ENCODE measurements at places on chromosomes 16 and 17.

DNA sequence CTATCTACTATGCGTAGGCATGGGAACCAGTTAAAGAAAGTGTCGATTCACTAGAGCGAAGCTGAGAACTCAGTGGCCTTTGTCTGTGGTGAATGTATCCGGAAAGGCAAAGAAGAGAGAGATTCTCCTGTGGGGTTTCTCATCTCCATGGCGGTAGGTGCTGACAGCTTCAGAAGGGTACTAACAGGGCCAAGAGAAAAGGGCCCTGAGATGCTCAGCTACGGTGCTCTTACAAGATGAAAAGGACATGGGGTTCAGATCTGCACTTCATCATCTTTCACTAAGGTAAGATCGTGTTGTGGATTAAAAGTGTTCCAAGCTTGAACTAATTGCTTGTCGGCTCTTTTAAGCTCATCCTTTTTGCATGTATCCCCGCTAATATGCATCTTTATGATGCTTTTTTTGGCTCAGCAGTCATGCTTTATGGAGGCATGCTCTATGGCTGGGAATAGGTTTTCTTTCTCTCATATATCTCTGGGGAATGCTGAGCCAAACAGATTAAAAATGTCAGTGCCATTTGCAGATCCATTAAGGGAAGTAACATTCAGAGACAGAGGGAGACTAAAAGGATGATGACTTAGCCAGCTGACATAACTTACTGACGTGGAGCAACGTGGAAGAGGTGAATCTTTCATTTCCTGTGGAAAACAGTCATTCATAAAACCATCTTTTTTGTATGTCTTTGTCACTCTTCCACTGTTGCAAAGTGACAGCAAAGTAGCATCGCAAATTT is 29.9 kb downstream of the KCNJ16 start:
- no peak for DNase-seq

DNA sequence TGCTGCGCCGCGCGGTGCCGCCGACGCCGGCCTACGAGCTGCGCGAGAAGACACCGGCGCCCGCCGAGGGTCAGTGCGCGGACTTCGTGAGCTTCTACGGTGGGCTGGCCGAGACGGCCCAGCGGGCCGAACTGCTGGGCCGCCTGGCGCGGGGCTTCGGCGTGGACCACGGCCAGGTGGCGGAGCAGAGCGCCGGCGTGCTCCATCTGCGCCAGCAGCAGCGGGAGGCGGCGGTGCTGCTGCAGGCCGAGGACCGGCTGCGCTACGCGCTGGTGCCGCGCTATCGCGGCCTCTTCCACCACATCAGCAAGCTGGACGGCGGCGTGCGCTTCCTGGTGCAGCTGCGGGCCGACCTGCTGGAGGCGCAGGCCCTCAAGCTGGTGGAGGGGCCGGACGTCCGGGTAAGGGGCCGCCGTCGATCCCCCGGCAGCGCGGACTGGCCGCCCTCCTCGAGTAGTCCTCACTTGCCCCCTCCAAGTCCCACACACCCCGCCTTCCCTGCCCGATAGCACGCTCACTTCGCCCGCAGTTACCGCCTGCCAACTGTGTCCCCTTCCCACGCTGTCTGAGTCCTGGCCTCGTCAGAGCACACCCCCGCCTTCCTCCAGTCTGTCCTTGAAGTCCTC is 470 bp downstream of the MLYCD start:
- peak; percentile 57 for DNase-seq

- no peak for DNase-seq
These were observed 44.3 kb downstream of the ERN1 start for GRCh38 chr17:64085650-64086005.

- peak; percentile 62 for DNase-seq
These were observed 114.8 kb downstream of the C16orf95 start for GRCh38 chr16:87202346-87202745.

DNA sequence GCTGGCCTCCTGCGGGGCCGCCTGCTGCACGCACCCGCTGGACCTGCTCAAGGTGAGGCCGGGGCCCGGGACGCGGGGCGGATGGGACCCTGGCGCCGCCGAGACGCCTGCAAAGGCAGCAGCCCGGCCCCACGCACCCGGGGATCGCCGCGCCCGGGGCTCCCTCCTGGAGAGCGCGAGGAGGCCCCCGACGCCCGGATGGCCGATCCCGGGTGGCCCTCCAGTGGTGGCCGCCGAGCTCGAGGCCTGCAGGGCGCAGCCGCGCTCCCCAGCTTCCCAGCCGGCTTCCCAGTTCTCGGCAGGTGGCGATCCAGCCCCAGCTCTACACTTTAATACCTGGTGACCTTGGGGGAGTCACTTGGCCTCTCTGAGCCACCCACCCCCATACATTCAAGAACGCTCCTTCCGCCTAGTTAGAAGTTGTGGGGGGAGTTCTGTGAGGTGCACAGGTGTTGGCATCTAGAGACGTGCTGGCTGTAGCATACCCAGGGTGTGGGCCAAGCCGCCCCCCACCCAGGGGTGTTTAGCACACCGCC is 452 bp downstream of the SLC25A10 start:
- DNase-seq = no peak

GRCh38 chr16:87169509-87169995 is 147.6 kb downstream of the C16orf95 start:
- no peak for DNase-seq

DNA sequence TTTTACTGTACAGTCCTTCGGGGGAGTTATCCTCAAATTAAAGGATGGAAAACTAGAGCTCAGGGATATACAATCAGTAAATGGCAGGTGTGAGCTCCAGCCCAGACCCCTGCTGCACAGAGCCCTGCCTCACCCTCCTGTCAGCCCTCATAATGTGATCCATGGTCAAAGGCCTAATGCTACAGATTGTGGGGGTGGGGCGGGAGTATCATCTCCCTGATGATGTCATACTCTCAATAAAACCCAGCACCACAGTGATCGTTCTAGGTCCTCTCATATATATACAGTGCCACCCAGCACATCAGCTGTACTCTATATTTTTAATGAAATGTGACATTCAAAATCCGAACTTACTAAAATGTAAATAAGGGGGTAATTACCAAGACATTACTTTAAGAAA is 61.5 kb downstream of the SLC39A11 start:
- no peak for DNase-seq

- DNase-seq = peak; percentile 19
These were observed 6.6 kb upstream of the DPEP2 start for GRCh38 chr16:68005786-68006286.

DNA sequence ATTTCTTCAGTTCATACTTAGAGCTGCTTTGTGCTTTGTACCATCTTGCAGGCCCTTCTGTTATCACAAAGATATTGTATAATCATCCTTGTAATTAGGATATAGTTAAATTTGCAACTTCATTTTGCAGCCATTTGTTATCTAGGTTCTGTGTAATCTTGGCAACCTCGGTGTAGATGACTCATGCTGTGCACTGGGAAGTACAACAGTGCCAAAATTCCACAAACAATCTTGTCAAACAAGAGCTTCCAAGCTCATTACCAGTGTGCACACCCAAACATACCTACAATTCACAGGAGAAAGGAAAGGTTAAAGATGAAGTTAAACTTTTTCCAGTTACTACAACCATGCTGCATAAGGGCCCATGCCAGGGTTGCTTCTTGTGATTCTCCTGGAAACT is 1231.8 kb downstream of the CDH11 start:
- peak; percentile 44 for DNase-seq

GRCh38 chr17:76040376-76040775 is 13.3 kb upstream of the EVPL start:
- DNase-seq = no peak

- DNase-seq = peak; percentile 65
These were observed 57.5 kb downstream of the WIPI1 start for GRCh38 chr17:68399638-68400403.

- no peak for DNase-seq
These were observed 18.1 kb downstream of the SPATA32 start for GRCh38 chr17:45243750-45244149.

DNA sequence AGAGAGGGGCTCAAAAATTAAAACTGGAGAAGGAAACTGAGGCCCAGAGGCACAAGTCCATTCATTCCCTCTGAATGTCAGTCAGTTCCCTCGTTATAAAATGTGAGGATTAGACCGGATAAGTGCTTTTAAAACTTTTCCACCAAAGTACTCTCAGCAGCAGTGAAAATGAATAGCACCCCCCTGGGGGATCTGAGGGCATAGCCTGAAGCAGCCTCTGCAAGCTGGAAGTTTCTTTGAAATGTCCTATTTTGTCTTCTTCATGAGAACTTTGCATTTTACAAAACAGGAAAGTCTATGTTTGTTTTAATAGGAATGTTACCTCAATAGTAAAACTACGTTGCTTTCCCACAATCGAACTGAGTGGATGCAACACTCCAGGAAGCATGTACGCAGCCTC is 273.0 kb downstream of the CEP112 start:
- DNase-seq = peak; percentile 31

- no peak for DNase-seq
These were observed at the start of gene TERB1 for GRCh38 chr16:66801320-66802105. Gene TERB1 (minus strand): TSS chr16:66801584. CDS start chr16:66796798, 4,786 bp downstream.

Measured in astrocyte of the spinal cord (primary cell).